ENCODE measurements at places on chromosomes 11 and 22.

GRCh38 chr11:69429716-69430491 lies 51.6 kb upstream of the LINC01488 start:
- DNase-seq = no peak

- peak; percentile 84 for DNase-seq
Observed at GRCh38 chr22:19448739-19449421, 1.4 kb upstream of the C22orf39 start.

DNA sequence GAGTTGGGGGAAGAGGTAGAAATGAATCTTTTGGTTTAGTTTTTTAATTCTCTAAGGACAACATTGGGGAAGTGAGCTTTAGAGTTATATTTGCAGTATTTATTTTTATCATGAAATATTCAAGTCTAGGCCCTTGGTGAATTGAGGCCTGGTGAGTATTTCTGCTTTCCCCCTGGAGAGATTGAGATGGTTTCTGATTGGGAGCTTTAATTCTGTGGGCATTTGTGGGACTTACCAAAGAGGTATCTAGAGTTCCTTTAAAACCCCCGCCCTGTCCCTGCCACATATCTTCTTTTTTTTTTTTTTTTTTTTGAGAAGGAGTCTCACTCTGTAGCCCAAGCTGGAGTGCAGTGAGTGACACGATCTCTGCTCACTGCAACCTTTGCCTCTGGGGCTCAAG lies 9.6 kb downstream of the ACO2 start:
- DNase-seq = no peak

DNA sequence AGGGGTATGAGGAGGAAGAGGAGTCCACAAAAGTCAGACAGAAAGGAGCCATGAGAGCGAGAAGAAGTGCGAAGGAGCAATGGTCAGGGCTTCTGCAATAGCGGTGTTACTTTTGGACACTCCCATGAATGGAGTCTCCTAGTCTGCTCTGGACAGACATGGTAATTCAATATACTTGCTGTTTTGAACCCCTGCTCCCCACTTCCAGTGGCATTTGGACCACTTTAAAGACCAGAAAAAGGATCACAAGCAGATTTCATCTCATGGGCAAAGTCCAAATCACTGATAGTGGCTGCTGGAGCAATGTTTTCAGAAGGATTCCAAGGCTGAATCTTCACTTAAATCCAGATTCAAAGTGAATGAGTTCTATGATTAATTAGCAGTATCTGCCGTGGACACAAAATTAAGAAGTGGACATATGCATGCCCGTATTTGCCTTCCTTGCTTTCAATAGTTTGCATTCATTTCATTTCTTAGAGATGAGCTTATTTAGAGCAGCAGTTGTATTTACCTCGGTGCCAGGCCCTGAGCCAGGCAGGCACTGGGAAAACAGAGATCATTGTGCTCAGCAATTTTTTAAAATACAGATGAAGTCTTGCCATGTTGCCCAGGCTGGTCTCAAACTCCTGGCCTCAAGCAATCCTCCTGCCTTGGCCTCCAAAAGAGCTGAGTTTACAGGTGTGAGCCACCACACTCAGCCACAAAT lies 72.0 kb downstream of the SLC1A2 start:
- DNase-seq = no peak

- no peak for DNase-seq
Observed at GRCh38 chr11:69326622-69327219, 32.8 kb downstream of the MYEOV start.

- no peak for DNase-seq
Observed at GRCh38 chr11:111734101-111734953, 31.9 kb downstream of the PPP2R1B start.

- peak; percentile 20 for DNase-seq
Observed at GRCh38 chr11:102807921-102808320, 10.0 kb upstream of the MMP1 start.

DNA sequence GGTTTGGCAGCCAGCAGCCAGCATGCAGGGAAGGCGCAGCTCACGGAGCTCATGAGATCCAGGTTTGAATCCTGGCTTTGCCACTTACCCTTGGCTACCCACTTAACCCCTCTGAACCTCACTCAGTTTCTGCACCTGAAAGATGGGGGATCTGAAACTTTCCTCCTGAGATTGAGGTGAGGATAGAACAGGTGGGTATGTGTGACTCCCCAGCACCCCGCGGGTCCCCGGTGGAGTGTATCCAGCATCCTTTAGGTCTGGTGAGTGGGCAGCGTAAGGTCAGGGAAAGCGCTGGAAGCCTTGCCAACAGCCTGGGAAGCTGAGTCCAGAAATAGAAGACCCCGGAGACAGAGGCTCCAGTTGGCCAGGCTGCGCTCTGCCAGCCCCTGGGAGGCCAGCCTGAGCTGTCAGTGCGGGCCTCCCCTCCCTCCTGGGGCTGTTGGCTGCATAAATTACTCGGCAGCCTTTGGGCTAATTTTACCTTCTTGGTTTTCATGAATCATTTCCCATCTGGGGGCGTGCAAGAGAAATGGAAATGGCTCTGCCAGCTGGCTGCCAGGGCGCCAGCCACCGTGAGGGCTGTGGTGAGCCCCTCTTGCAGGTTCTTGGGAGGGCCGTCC lies 17.6 kb downstream of the PRDM11 start:
- no peak for DNase-seq

- no peak for DNase-seq
Observed at GRCh38 chr11:56066980-56067379, 26.1 kb upstream of the OR8I2 start.

DNA sequence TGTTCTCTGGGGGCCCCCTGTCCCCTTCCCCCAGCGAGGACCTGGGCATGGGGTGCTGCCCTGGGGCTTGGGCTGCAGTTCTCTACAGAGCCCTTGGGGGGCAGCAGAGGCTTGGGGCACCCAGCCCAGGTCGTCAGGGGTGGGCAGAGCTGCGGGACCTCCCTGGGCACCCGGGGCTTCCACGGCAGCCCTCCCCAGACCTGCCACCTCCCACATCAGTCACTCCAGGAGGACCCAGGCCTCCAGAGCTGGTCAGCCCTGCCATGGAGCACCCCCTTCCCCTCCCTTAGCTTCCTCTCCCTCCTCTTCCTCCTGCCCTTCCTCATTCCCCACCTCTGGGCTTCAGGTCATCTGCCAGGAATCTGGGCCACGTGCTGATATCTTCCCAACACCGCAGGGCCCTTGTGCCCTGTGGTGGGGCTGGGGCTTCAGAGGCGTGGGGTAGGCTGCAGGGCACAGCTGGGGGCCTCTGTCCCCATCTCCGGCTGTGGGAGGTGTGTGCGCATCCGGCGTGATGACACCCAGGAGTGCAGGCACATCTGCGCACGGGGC lies 5.8 kb downstream of the TSPAN4 start:
- peak; percentile 68 for DNase-seq

DNA sequence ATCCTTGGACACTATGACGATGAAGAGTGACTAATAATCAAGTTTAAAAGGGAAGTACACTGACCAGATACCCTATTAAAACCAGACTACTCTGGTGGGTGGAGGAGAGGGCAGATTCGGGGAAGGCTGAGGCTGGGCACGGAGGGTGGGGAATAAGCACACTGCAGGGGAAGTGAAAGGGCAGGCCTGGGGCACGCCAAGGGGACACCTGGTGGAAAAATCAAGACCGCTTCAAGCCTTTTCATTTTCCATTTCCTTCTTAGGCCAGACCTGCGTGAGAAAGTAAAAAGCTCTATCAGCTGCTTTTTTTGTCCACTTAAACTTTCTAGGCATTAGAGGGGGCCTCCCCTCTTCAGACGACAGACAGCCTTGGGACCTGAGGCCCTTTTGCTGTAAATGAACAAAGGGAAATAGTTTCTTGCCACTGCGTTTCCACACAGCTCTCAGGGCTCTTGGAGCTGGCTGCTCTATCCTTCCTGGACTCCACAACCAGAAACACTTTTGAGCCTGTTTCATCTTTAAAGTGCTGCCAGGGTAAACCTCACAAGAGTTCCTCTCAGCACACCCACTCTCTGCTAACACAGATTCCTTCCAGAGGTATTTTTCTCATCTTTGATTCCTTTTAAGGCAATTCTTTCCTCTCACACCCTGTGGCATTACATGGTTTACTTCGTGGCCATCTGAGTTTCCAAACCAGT lies 25.0 kb upstream of the SERPIND1 start:
- no peak for DNase-seq

DNA sequence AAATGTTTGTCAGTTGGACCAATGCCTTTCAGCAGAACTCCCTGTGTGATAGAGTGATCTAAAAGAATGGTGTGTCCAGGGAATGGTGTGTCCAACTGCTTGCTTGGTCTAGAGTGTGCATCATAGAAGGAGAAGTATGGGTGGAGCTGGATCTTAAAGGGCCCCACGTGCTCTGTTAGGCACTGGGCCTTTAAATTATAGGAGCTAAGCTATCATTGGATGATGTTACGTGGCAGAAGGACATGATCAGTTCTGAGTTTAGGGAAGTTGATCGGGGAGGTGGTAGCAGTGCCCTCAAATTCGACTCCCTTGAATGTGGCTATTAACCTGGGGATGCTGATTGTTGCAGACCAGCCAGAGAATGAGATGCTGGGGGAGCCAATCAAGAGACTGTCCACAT lies 16.4 kb downstream of the STX3 start:
- DNase-seq = no peak

DNA sequence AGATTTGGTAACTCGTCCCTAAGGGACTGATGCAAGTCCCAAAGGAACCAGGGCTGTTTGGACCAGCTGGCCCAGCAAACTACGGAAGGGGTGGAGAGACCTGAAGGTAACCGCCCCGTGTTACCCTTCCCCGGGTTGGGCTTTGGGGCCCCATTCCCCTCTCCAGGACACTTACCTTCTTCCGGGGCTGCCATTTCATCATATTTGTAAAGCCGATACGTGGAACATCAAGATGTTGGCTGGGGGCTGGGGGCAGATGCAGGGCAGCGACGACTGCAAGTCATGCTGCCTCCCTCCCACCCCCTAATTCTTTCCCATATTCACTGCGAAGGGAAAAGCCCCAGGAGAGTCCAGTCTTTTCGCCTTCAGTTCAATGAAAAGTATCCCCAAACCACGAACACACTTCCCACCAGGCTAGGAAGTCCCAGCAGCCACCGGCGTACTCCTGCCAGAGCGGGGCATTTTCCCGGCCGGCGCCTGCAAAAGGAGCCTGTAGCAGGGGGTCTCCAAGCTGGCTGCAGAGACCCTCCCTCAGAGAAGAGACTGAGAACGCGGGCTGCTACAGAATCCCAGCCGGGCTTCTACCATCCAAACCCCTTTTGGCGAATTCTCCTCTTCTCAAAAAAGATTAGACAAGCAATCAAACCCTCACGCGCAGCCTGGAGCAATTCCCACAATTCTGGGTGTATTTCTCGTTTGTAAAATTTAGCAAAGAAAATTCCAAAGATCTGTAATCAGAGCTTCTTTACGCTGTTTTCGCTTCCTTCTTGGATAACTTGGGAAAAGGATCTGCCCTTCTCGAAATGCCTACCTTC lies 236.7 kb downstream of the TTC28 start:
- peak; percentile 21 for DNase-seq

DNA sequence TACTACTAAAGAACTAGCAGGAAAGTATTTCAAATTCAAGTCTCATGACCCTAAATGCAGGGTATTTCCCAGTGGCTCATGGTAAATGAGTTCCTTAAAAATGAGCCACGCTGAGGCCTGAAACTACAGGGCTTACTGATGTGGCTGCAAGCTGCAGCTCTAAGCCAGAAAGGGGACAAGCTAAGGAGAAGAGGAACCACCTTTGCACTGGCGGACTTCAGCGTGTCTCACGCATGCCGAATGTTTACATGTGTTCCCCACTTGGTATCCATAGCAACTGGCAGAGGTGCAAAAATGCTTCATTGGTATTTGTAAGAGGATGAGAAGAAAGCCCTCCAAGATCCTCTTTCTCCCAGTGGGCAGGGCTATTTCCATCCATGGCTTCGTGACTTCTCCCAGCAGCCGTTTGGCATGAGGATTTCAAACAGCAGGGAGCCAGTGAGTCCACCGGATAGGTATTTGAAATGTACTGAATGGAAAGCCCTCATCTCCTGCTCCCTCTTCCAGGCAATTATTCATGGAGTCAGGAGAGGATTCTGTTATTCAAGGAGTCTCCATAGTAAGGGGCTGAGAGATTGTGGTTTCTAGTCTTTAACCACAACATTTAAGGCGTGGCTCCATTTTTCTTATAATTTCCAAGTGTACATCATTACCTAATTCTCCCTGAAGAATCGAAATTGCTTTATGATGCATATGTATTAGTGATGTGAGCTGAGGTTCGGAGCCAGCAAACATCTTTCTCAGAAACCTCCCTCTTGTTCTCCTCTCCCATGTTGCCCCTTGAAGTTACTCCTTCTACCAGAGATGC lies 55.3 kb upstream of the CD44 start:
- peak; percentile 77 for DNase-seq

DNA sequence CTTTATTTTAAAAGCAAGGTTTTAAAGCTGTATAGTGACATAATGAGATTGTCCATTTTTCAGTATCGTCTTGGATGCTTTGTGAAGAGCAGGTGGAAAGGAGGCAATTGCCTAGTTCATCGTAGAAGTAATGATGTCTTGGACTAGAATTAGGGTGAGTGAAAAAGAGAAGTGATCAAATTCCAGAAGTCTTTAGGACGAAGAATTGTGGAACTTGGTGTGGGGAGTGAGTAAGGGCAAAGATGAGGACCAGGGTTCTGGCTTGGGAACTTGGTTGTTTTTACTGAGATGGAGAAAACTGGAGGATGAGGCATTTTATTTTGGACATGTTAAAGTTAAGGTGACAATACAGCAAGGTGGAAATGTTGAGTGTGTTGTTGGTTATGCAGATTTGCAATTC lies 1.2 kb downstream of the ILK start:
- no peak for DNase-seq

GRCh38 chr22:43110927-43111623 lies 525 bp downstream of the BIK start:
- peak; percentile 10 for DNase-seq

DNA sequence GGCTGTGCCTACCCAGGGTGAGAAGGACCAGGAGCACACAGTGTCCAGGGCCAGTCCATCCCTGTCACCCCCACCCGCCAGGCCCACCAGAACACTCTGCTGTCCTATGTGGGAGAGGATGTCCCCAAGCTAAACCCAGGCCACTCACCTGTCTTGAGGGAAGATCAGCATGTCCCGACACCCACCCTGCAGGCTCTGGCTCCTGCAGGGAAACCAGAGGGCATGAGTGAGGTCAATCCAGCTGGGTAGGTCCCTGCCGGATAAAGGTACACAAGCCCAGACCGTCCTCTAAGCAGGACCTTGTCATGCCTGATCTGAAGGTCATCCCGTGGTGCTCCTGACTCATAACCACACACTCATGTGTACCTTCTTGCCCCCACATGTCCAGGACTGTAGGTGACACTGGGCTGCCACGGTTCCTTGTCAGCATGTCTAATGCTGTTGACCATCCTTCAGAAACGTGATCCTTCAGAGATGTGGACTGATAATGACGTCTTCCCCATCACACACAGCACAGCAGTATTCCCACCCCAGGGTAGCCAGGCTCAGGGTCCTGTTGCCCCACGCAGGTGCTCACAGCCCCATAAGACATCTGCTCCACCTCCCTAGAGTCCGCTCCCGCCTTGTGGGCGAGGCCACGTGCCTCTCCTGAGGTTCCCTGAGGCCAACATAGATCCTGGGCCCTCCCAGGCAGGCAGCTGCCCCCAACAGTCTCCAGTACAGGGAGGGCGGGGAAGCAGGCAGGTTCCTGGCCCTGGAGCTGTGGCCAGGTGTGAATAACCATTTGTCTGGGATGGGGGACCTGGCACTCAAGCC lies 6.1 kb downstream of the ARVCF start:
- DNase-seq = no peak
